Mesendoderm (in vitro differentiated cells): ENCODE measurements at places on chromosomes 13 and 19.

GRCh38 chr13:60066226-60066625 is 97.5 kb downstream of the DIAPH3 start:
- DNase-seq = no peak

- no peak for DNase-seq
Measured at GRCh38 chr13:112685896-112686295, 3.9 kb upstream of the ATP11A start.

- DNase-seq = no peak
Measured at GRCh38 chr19:42285988-42286348, 16.0 kb upstream of the PRR19 start.

GRCh38 chr13:97142452-97142851 is 79.7 kb upstream of the MBNL2 start:
- peak; percentile 77 for DNase-seq

DNA sequence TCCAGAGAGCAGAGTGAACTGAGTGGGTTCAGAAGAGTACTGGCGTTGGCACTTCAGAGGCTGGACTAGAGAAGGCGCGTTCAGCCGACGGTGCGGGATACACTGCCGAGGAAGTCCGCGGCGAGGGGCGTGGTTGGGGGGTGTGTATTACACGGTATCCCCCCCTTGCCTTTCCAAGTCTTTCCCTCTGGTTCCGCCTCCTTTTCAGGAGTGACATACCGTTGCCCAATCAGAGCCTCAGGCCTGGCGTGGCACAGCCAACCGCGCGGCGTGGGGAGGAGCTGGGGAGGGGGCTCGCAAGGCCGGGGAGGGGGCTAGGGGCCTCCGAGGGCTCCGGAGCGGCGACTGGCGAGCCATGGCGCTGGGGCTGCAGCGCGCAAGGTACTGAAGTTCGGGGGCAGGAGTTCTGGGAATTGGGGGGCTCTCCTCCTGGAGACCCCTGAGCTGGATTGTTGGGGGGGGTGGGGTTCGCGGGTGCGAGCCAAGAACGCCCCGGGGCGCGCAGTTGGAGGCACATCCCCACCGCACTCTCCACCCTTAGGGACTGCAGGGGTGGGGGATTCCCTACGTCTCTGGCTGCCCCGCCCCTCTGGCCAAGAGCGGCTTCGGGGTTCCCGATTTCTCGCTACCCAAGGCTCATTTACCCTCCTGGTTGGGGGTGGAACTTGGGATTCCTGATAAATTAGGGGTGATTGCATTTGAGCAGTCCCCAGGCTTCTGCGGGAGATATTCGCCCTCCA is at the start of gene HIF3A:
Gene HIF3A, plus strand, starts transcription at position 321 of the 740 bp plus-strand sequence. Its CDS starts 35 bp downstream, at position 356.
- DNase-seq = peak; percentile 95

DNA sequence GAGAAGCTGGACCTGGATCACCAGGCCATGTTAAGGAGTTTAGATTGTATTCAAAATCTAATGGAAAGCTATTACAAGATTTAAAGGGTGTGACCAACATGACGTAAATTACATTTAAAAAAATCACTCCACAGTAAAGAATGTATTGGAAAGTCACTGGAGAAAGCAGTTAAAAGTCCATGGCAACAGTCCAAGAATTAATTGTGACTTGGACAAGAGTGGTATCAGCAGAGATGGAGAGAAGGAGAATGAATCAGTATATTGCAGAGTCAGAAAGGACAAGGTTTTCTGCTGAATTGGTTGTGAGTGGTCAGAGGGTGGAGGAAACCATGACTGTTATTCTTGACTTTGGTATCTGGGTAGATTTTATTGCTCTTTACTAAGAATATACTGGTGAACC is 535.1 kb upstream of the SLITRK1 start:
- no peak for DNase-seq

DNA sequence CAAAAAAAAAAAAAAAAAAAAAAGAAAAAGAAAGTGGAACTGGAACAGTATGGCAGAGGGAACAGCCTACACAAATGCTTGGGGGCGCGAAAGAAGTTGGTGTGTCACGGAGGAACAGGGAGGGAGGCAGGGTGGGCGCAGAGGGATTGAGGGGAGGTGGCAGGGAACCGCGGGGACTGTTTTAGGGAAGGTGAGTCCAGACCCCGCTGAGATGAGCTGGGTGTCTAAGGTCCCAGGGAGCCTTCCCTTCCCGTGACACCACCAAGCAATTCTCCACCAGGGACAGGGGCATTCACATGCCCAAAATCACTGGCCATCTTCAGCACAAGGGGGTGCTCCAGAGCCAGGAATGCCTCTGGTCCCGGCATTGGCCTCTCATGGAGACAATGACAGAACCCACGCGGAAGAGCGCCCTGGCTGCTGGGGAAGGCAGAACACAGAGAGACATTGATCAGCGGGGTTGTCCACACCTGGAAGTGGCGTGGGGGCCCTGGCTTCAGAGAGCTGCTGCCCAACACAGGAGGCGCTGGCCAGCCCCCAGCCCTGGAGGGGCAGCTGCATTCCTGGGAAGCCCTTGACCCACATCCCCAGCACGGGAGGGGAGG is 6.9 kb downstream of the PEAK3 start:
- DNase-seq = peak; percentile 89

DNA sequence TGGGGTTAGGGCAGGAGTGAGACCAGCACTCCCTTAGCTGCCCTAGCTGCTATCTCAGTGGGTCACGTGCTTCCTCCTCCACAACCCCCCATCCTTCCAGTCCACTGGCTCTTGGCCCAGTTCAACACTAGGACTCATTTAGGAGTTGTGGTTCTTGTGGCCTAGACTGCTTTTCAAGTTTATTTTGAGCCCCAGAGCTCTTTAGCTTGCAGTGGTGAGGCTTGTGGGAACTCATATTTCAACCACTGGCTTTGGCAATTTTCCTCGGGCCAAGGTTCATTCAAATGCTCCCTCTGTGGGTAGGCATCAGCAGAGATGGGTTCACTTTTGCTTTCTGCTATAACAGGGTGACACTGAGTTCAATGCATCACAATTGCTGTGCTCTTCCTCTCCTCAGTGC is 436.2 kb upstream of the SLITRK5 start:
- DNase-seq = no peak
